ENCODE measurements at places on chromosomes 2 and 18. TPM values are rescaled to one million over a fixed set of nuclear protein-coding genes. Genes with fewer than 3 reads are reported as not detected.

SERPINB11 gene
- total RNA-seq = not detected

COLEC12 gene
- total RNA-seq = 0.13 TPM

GRCh38 chr2:227610123-227610522 is 4.5 kb downstream of the SCYGR3 start:
- peaks cover 17% of the 10 kb centered on the region for H3K4me1 ChIP-seq
- no peaks in the 10 kb centered on the region for H3K36me3 ChIP-seq
- H3K4me3 ChIP-seq = no peak overlapping the region

DNA sequence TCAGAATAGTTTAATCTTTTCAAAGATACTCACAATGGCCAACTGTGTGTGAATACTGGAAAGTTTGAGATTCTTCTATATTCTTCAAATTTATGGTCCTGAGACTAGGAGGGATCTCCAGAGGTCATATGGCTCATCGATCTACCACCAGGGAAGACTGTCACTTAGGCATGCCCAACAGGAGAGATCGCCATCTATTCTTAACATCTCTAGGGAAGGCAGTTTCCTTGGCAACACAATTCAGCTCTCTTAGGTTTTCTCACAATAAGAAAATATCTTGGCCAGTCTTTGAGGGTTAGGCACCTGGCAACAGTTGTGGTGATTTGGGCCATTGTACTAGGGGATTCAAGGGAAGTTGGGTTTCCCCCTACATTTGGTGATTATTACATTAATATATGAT is 107.2 kb downstream of the GALNT3 start:
- H3K36me3 ChIP-seq = no peaks in the 10 kb centered on the region
- H3K4me1 ChIP-seq = no peaks in the 10 kb centered on the region
- no peak overlapping the region for H3K27ac ChIP-seq
- H3K4me3 ChIP-seq = no peak overlapping the region
- H3K27me3 ChIP-seq = peaks cover 4% of the 10 kb centered on the region

DNA sequence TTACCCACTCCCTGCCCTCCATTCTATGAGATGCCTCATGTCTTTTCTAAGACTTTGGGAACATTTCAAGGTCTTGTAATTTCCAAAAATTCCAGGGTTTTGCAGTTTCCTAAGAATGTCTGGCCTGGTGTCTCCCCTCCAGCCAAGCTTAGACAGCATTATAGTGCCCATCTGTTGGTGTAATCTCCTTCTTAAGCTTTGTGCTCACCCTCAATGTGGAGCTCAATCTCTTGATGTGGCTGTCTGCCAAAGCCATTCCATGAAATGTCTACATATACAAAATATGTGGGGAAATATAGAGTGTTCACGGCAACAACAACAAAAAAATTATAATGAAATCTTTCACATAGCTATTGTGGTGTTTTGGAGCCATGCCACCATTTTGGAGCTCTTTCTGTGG is 558.4 kb downstream of the PIK3C3 start:
- no peak overlapping the region for H3K27ac ChIP-seq
- no peak for DNase-seq
- no peaks in the 10 kb centered on the region for H3K36me3 ChIP-seq
- H3K4me1 ChIP-seq = no peaks in the 10 kb centered on the region
- no peaks in the 10 kb centered on the region for H3K27me3 ChIP-seq

GRCh38 chr2:66189553-66189952 is 245.4 kb upstream of the MEIS1 start:
- DNase-seq = no peak
- no peak overlapping the region for H3K4me3 ChIP-seq

- no peak overlapping the region for H3K4me3 ChIP-seq
- no peak overlapping the region for H3K27ac ChIP-seq
- no peaks in the 10 kb centered on the region for H3K4me1 ChIP-seq
- H3K36me3 ChIP-seq = no peaks in the 10 kb centered on the region
- DNase-seq = no peak
Observed at GRCh38 chr18:73774811-73775509, 372.7 kb downstream of the FBXO15 start.

C2orf92 gene
- total RNA-seq = 21.2 TPM

DNA sequence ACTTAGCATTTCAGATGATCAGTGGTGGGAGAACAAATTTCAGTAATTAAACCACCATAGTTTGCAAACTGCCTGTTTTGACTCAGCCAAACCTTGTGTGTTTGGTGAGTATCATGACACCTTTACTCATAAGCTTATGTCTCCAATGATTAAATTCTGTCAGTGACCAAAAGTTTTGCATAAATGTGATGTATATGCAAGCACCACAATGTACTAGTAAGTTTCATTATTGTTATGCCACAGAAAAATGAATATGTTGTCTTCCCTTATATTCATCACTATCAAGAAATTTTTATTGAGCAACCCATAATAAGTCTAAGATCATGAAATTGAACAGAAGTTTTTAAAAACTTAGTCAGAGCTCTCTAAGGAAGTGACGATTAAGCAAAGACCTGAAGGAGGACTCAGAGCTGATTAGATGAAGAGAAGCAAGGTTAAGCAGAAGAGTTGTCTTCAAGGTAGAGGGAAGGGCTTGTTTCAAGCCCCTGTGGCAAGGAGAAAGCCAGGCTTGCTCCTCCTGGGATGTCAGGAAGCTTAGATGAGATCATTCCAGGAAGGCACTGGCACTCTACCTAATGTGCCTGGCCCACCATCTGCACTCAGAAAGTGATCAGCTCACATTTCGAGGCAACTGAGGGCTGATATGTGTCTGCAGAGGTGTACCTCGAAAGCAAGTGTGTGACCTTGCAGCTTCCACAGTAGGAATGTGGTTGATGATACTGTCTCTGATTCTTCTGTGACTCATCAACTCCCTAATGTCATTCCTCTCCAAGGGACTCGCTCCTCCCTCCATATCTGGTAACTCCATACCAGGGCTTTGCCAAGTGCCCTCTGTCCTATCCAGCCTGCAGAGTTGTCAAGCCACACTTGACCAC is 54.7 kb downstream of the KCTD18 start:
- no peak overlapping the region for H3K27ac ChIP-seq
- H3K27me3 ChIP-seq = no peaks in the 10 kb centered on the region
- no peak for DNase-seq
- no peaks in the 10 kb centered on the region for H3K4me1 ChIP-seq
- H3K4me3 ChIP-seq = no peak overlapping the region

GRCh38 chr2:133641942-133642725 is 73.9 kb upstream of the NCKAP5 start:
- H3K27me3 ChIP-seq = peaks cover 2% of the 10 kb centered on the region
- no peak overlapping the region for H3K27ac ChIP-seq
- no peak for DNase-seq
- no peaks in the 10 kb centered on the region for H3K36me3 ChIP-seq

KCNF1 gene
- total RNA-seq = not detected

GRCh38 chr18:62331581-62332356 is 6.7 kb downstream of the TNFRSF11A start:
- H3K27ac ChIP-seq = no peak overlapping the region
- peaks cover 42% of the 10 kb centered on the region for H3K27me3 ChIP-seq
- DNase-seq = no peak
- peaks cover 9% of the 10 kb centered on the region for H3K4me1 ChIP-seq

DNA sequence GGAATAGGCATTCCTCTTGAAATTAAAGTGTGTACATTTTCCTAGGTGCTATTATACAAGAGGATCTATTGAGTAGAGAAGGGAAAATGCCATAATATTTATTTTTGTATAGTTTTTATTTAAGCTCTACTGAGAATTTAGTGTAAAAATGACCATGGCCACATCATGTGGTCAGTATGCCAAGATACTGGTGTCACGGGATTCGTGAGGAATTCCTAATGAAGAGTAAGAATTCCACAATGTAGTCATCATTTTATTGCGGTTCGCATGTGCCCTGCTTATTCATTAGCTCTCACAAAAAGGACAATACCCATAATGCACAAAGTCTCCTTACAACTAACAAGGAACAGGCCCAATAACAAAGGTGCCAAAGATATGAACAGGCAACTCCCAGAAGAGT is 39.3 kb upstream of the PARD3B start:
- no peak for DNase-seq
- H3K4me1 ChIP-seq = no peaks in the 10 kb centered on the region
- no peaks in the 10 kb centered on the region for H3K27me3 ChIP-seq
- H3K27ac ChIP-seq = no peak overlapping the region
- H3K36me3 ChIP-seq = no peaks in the 10 kb centered on the region

LYPD6B gene
- total RNA-seq = not detected

- no peak for DNase-seq
- no peak overlapping the region for H3K4me3 ChIP-seq
- no peak overlapping the region for H3K27ac ChIP-seq
Observed at GRCh38 chr2:44148999-44149398, 19.7 kb upstream of the PPM1B start.

GRCh38 chr2:233082931-233083755 is 23.0 kb downstream of the INPP5D start:
- H3K36me3 ChIP-seq = peaks cover 5% of the 10 kb centered on the region
- peak overlapping the region; percentile 97 for H3K27ac ChIP-seq
- peaks cover 55% of the 10 kb centered on the region for H3K4me1 ChIP-seq

- peaks cover 58% of the 10 kb centered on the region for H3K4me1 ChIP-seq
- H3K27ac ChIP-seq = peak overlapping the region; percentile 92
- DNase-seq = no peak
- no peaks in the 10 kb centered on the region for H3K27me3 ChIP-seq
Observed at GRCh38 chr2:37616677-37617005, 54.8 kb downstream of the CDC42EP3 start.

DNA sequence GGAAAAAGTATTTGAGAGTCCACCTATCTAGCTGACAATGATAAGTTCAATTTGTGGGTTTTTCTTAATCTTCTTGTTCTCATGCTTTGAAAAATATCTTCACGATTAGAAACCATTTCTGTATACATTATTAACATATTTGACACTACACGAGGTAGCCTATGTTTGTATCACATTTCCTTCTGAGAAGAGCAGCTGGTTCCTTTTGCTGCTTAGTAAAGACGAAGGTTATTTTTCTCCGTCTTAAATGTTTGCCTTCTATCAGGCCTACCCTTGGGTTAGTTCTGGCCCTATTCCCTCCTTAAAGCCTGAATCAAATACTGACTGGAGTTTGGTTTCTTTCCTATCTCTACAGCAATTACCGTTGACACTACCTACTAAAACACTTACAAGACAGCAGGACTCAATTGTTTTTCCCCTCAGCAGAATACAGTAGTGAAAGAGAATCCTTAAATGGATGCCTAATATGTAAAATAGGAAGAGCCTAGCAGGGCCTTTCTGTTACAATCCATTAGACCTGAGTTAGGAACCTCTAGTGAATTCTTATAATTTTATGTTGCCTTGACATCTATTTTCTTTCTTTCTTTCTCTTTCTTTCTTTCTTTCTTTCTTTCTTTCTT is 790.4 kb downstream of the EPHA4 start:
- DNase-seq = no peak
- no peaks in the 10 kb centered on the region for H3K27me3 ChIP-seq
- H3K36me3 ChIP-seq = no peaks in the 10 kb centered on the region
- no peak overlapping the region for H3K4me3 ChIP-seq
- H3K4me1 ChIP-seq = peaks cover 2% of the 10 kb centered on the region
- H3K27ac ChIP-seq = no peak overlapping the region

DNA sequence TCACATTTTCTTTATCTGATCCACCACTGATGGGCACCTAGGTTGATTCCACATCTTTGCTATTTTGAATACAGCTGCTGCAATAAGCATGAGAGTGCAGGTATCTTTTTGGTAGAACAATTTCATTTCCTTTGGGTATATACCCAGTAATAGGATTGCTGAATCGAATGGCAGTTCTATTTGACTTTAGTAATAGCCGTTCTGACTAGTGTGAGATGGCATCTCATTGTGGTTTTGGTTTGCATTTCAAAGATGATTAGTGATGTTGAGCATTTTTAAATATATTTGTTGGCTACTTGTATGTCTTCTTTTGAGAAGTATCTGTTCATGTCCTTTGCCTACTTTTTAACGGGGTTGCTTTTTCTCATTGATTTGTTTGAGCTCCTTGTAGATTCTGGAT is 72.3 kb downstream of the CCDC138 start:
- H3K36me3 ChIP-seq = no peaks in the 10 kb centered on the region
- no peak overlapping the region for H3K27ac ChIP-seq
- no peak overlapping the region for H3K4me3 ChIP-seq
- H3K4me1 ChIP-seq = peaks cover 3% of the 10 kb centered on the region

STARD6 gene
- not detected for total RNA-seq

DNA sequence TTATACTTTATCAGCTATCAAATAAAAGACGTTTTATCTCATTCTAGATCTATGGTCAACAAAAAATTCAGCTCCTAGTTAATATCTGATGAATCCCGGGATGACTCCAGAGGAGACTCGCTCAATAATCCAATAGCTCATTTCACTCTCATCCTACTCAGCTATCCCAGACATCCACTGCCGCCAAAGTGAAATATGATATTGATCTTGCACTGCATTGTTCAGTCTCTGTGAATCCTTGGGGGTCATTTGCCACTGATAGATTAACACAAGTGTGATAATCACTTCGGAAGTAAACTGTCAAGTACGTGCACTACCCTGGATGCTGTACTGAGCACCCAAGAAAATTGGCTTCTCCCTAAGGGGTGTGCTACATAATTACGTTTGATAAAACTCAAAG is 249.1 kb downstream of the SUCLG1 start:
- H3K36me3 ChIP-seq = no peaks in the 10 kb centered on the region
- no peak overlapping the region for H3K27ac ChIP-seq
- H3K27me3 ChIP-seq = peaks cover 17% of the 10 kb centered on the region
- H3K4me1 ChIP-seq = no peaks in the 10 kb centered on the region
- no peak overlapping the region for H3K4me3 ChIP-seq

DNA sequence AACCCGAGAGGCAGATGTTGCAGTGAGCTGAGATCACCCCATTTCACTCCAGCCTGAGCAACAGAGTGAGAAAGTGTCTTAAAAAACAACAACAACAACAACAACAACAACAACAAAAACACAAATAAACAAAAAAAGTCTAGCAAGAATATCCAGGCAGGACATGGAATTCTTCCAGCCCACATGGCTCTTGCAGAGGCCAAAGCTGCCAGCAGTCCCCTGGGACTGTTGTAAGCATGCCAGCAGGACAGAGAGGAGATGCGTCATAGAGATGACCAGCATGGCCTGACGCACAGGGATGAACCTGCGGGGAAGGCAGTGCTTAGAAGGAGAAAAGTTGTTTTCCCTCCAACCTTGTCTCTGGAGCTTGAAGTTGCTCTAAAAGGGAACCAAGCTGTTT is 182.3 kb upstream of the PGAP1 start:
- no peaks in the 10 kb centered on the region for H3K27me3 ChIP-seq
- peaks cover 15% of the 10 kb centered on the region for H3K4me1 ChIP-seq
- H3K4me3 ChIP-seq = no peak overlapping the region
- no peaks in the 10 kb centered on the region for H3K36me3 ChIP-seq
- DNase-seq = no peak

TRIM43B gene
- not detected for total RNA-seq

GRCh38 chr2:233449921-233450863 is 95.9 kb downstream of the DGKD start:
- no peaks in the 10 kb centered on the region for H3K4me1 ChIP-seq
- H3K27ac ChIP-seq = no peak overlapping the region
- H3K4me3 ChIP-seq = no peak overlapping the region
- H3K27me3 ChIP-seq = no peaks in the 10 kb centered on the region
- no peak for DNase-seq

GPR35 gene
- 9.8 TPM for total RNA-seq

RIT2 gene
- not detected for total RNA-seq

- H3K27me3 ChIP-seq = no peaks in the 10 kb centered on the region
- no peak overlapping the region for H3K4me3 ChIP-seq
- H3K27ac ChIP-seq = no peak overlapping the region
- no peak for DNase-seq
Observed at GRCh38 chr2:109403841-109404201, 209.9 kb downstream of the SEPTIN10 start.
